Activated T-helper 9 cell treated with anti-CD3 and anti-CD28 coated beads, Interleukin-2, amount 50 U/mL, for 16 hours (primary cell): ENCODE measurements at places on chromosomes 5 and 9.

DNA sequence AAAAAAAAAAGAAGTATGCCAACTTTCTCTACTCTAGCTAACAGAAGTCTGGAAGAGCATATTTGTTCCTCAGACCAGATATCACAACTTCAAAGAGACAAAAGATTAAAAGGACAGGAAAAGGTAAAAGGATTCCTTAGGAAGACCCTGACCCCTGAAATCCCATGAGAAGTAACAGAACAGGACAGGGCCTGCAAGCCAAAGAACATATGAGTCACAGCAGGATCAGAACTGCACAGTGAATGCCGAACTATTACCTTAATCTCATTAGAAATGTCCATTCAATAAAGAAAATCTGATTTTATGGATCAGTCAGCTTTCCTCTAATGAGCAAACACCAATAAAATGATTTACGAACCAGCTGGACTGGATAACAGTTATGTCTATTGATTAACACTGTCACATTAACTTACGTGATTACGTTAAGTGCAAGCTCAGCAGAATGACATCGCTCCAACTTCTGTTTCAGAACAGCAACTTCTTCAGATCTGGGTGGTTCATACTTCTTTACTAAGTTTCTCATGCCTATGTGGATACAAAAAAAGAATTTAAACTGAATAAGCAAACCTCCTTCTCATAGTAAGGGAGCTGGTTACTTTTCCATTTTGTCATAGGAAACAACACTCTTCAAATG, 13.6 kb downstream of the CCNH start:
- no peak for DNase-seq

DNA sequence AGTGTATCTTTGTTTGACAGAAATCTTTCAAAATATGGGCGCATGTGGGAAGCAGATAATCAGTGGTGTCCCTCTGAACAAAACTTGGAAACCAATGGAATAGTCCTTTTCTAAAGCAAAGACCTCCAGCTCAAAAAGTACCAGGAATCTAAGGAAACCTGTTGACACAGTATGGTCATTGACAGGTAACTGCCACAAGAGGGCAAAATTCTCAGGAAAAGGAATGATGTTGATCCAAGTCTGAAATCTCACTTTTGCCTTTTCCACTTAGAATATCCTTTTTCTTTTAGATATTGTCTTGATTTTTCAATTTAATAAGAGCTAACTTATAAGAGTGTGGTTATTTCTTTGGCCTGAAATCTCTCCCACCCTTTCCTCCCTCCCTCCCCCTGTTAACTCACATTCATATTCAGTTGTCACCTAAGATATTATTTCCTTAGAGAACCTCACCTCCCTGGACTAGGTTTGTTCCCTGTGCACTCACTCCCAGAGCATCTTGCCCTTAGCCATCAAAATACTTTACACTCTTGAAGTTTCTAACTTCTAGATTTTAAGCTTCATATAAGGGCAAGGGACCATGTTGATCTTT, 59.0 kb upstream of the BARX1 start:
- DNase-seq = no peak

DNA sequence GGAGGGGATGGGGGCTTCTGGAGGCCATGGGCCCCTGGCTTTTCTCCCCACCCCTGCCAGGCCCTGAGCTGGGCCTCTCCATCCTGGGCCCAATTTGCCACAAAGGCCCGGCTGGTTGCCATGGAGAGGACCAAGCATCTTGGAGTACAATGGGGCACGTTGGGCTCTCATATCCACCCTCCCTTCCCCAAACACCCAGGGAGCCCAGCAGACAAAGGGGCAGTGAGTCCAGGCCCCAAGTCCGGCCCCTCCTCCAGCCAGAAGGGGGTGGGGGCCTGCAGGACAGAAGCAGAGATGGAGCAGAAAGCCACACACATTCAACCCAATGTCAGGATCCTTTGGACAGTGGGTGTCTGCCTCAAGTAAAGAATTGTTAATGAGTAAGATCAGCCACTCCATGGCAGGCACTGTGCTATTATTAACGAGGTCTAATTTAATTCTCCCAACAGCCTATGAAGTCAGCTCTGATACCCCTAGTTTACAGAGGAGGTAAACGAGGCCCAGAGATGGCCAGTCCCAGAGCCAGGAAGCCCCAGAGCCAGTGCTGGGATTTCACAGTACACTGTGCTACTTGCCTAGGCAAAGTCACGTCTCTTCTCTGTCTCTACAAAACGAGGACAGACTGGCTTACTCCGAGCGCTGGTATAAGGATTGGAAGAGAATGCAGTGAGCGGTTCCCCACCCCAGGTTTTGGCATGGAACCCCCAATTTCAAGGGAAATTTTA, 2.3 kb downstream of the CRB2 start:
- DNase-seq = no peak

GRCh38 chr5:88691945-88692868, 190.8 kb downstream of the MEF2C start:
- DNase-seq = no peak

DNA sequence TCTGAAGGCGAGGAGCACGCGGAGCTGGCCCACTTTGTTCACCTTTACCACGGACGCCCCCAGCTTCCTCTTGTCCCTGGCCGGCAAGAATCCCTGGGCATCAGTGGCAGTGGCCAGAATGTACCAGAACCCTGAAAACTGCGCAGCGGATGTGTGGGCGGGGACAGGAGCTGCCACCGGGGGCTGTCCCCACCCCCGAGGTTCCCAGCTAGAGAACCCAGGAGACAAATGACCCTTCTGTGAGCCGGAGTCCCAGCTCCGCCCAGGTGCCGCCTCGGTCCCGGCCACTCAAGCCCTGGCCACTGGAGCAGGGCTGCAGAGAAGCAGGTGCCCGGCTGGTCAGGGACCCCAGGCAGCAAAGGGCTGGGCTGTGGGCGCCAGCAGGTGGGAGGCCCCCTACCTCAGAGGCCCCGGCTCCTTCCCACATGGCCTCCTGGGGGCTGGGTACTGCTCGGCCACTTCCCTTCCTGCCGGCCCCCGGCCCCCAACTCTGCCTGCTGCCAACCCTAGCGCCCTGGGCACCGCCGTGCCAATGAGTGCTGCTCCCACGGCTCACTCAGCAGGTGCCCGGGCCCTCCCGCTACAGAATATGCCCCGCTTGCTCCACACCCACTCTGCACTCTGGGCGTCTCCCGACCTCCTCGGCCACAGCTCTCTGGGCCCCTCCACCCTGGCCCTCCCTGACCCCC, 713 bp downstream of the LCN10 start:
- DNase-seq = no peak

GRCh38 chr5:36665628-36666027, 59.2 kb downstream of the SLC1A3 start:
- no peak for DNase-seq

DNA sequence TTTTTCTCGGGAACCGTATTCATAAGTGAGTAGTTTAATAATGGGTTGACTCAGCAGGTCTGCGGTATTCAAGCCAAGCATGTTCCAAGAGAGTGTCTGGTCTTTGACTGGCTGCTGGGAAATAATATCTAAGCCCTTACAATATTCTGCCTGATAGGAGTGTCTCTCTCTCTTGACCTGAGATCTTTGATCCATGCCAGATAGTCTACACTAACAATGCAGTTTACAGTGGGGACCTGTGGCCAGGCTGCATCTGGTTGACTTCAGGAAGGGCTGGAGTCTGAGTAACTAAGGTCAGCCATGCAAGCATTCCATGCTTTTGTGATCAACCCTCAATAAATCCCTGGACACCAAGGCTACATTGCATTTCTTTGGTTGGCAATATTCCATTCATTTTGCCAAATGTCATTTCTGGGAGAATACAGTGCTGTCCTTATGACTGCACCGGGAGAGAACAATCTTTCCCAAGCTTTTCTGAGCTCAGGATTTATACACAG, 195.5 kb downstream of the SEMA5A start:
- no peak for DNase-seq

- no peak for DNase-seq
Measured at GRCh38 chr9:20023961-20024571, 235.2 kb upstream of the SLC24A2 start.

DNA sequence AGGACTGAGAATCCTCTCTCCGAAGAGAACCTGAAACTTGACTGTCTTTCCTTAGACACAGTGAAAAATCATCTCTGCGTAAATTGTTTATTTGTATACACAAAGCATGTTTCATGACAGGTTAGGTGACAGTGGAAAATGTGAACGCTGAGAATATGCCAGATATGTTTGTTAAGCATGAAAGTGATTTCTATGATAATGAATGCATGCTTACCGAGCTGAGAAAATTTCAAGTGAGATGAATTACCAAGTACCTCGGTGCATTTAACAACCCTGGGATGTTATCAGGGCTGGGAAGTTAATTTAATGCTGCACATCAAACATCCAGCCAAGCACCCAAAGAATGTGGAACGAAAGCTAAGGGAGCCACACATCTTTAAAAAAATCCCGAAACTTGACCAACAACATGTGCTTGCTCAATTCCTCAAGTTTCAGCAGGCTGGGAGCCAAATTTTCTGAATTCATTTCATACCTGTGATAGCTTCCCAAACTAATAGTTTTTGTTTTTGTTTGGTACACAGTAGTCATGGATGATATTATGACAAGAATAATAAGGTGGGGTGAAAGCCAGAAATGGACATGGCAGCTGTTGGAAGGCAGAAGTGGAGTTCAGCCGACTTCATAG, 336.9 kb downstream of the ARHGEF28 start:
- no peak for DNase-seq

- no peak for DNase-seq
Measured at GRCh38 chr5:146013761-146014160, 77.4 kb downstream of the SH3RF2 start.
